ENCODE measurements at places on chromosomes 1 and 21.

- DNase-seq, result no peak
Measured at GRCh38 chr1:51761351-51761750, 117.2 kb downstream of the NRDC start.

DNA sequence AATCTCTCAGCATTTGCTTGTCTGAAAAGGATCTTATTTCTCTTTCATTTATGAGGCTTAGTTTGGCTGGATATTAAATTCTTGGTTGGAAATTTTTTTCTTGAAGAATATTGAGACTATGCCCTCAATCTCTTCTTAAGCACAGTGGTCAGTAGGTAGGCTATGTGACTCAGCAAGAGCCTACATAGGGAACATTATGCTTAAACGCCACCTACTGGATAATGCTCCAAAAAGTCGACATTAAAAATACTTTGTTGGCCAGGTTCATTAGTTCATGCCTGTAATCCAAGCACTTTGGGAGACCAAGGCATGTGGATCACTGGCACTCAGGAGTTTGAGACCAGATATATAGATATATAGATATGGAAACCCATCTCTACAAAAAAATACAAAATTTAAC is 678.0 kb upstream of the USP24 start:
- no peak for DNase-seq

DNA sequence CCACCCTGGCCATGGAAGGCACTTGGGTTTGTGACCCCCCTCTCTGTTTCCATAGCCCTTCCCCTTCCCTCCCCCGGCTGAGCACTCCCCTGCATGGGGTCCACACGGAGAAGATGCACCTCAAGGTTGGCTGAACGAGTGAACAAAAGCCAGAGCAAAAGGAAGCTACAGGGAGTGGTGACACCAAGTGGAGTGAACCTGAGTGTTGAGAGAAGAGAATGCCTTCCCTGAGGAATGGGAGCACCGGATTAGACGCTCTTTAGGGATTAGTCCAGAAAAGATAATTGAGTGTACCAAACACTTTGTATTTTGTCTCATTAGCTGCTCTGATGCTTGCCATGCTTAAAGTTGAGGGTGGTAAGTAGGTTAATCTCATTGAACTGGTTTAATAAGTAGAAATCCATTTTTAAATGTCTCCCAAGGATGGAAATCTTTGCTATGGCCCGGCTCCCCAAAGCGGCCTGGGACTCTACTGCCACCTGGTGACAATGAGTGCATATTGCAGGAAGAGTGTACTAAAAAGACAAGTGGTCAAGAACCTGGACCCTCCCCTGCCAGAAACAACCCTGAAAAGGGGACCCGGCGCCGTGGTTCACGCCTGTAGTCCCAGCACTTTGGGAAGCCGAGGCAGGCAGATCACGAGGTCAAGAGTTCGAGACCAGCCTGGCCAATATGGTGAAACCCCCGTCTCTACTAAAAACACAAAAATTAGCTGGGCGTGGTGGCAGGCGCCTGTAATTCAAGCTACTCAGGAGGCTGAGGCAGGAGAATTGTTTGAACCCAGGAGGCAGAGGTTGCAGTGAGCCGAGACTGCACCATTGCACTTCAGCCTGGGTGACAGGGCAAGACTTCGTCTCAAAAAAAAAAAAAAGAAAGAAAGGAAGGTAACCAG is 150.6 kb upstream of the ZC3H12A start:
- no peak for DNase-seq

DNA sequence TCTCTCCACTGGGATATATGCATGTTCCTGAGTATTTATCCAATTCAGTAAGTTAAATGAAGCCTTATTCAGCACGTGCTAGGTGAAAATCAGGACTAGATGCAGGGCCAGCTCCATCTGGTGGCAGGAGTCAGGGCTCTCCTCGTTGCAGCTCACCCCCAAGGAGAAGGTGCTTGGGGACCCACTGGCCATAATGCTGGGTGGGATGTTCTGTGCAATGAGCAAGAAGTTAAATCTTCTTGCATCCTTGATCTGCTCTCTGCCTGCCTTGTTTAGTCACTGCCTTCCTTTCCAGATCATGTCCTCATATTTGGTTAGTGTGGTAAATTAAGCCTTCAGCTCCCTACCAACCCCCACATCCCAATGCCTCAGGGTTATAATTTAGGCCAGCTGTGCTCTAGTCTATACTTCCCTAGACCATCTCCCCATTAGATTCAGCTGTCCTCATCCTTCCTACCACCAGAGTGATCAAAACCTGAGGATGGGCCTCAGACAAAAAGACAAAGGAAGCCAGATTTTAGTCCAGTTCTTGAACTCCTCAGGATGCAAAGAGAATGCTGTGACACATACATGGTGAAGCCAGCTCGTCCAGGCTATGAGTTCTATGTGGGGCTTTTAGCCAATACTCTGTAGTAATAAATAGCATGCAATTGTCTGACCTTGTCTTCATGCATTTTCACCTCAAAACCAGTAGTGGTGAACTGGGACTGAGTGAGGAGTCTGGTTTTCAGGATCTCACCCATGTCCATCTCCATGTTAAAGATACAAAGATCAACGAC is 55.9 kb downstream of the SEC16B start:
- DNase-seq, result no peak

GRCh38 chr1:4825800-4826450 is 171.5 kb downstream of the AJAP1 start:
- no peak for DNase-seq

GRCh38 chr1:89271341-89272015 is 1.2 kb downstream of the GBP5 start:
- DNase-seq, result no peak

DNA sequence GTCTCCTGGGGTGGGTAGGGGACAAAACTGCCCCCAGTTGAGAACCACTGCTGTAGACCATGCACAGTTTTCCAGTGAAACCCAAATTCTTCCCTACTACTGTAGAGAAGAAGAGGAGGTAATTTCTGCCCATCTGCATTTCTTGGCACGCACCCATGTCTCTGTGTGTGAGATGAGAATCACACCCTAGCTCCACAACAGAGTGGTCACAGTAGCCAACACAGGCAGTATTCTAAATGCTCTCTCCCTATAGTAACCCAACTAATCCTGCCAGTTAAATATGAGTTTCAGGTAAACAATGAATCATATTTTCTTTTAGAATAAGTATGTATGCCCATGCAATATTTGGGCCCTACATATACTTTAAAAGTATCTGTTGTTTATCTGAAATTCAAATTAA is 1.2 kb upstream of the CAPN2 start:
- DNase-seq, result no peak

DNA sequence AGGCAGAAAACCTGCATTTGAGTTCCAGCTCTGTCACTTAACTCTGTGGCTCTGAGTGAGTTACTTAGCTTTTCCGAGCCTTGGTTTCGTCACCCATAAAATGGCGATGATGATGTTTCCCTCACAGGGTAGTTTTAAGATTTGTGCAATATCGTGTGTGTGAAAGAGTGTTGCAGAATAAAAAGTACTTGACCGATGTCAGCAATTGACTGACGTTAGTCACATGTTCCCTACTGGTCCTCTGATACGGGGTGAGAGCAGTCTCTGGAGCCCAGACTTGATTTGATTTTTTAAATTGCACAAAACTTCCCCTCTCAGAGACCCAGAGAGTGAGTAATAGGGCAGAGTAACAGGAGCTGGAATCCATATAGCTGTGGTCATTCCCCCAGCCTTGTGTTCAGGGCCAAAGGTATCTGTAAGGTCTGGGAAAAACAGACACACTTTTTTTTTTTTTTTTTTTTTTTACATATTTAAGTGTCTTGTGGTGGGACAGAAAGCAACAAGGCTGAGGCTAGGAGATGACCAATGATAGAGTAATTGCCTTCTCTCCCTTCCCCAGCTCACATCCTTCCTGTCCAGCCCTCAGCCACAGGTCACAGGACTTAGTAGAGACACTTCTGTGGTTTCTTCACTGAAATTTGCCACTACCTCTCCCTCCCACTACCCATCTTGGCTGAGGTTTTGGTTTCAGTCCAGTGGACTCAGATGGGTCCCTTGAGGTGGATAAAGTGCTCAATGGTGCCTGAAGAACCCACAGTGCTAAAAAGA is 2.0 kb downstream of the FCER1G start:
- peak; percentile 68 for DNase-seq

DNA sequence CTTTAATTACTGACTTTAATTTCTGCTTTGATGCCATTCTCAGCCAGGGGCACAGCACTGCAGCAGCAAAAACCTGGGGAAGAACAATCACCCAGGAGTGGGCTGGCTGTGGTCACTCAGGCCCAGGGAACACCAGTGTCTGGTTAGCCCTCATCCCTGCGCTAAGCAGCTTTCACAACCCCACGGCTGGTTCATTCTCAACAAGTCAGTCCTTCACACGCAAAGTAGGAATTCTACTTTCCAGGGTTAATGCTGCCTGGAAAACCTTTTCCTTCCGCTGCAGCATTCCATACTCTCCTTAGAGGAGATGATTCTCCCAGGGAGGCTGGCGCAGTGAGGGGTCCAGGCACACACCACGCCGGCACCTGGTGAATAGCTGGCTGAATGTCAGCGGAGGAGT is 24.3 kb upstream of the KCNE1 start:
- DNase-seq, result no peak

GRCh38 chr1:153945131-153945794 is 1.3 kb downstream of the DENND4B start:
- DNase-seq, result peak; percentile 87

- no peak for DNase-seq
Measured at GRCh38 chr1:79777481-79778219, 771.1 kb upstream of the ADGRL4 start.

- no peak for DNase-seq
Measured at GRCh38 chr1:167955915-167956314, 19.0 kb upstream of the MPC2 start.

DNA sequence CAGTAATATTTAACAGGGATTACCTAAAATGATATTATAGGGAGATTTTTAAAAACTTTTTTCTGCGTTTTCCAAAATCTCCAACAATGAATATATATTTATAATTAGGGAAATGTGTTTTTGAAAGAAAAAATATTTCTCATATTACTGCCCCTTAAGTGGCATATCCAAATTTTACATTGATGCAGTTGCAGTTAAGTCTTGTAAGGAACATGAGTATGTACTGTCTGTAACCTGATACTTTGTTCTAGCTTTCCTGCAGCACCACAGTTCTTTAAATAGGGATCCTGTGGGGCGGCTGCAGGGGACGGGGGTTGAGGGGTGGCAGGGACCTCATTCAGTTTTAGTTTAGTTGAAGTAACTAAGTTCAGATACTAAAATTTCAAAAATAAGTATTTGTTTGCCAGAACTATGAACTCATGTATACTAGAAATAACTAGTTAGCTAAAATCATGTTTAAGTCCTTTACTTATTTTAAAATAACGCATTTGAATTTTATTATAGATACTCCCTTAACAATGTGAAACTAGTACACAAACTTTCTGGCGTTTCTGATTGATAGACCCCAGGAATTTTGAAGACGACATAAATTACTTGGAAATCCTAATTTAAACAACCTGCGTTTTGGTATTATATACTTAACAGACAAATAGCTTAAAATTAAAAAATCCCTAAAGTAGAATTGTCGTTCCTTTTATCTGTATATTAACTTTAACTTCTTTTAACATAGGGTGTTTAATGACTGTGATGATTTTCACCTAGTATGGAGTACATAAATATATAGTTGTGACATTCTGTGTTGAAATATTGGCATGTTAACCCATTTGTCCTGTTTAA is 639 bp upstream of the DNAJB4 start:
- DNase-seq, result peak; percentile 90

DNA sequence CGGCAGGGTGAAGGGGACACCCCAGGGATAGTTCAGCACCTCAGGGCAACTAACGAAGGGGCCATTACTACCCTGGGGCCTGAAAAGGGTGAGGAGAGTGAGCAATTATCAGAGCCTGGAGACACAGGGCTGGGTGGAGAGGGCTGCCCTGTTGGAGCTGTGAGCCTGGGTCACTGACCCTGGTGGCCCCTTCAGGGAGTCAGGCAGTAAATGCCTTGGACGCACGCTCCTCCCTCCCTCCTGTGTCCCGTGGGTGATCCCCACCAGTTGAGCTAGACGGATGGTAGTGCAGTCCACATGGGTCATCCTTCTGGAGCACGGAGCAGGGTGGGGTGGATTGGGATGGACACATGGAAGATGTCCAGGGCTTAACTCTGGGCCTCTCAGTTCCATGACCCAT is 305.3 kb downstream of the PTPRU start:
- no peak for DNase-seq

- DNase-seq, result no peak
Measured at GRCh38 chr1:244980605-244981004, 116.3 kb upstream of the HNRNPU start.
